ENCODE measurements at places on chromosomes 2 and 18.

- no peak for DNase-seq
Measured at GRCh38 chr2:223747392-223748042, 89.9 kb downstream of the AP1S3 start.

DNA sequence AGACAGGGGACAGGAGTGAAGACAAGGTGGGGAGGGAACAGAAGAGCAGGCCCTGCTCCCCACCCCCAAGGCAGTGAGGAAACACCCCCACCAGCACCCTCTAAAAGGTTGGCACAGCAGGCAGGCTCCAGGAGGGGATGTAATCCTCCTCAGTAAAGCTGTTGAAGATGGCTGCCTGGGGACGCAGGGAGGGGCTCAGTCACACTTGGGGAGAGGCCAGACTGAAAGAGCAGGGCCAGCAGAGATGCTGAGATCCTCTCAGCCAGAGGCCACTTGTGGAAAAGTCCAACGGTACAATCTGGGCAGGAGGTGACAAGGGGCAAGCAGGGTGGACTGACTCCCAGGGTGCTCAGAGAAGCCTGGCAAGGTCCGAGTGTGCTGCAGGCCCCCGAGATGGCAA lies 154.8 kb upstream of the ID2 start:
- DNase-seq, result no peak

- no peak for DNase-seq
Measured at GRCh38 chr2:137420744-137421143, 543.5 kb upstream of the HNMT start.

DNA sequence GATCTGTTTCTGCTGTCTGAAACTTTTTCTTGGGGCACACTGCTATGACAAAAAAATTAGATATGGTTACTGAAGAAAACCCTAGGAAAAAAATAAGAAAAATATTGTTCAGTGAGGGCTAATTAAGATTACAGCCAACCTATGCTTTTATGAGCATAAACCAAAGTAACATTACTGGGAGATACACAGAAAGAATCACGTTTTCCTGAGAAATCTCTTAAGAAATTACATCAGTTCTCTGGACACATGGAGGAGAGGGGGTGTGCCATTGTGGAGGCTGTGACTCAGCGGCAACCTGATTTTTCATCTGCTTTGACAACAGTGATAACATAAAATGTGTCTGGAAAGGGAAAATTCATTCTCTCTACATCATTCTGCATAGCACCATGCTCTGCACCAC lies 13.4 kb upstream of the NMI start:
- DNase-seq, result peak; percentile 41

DNA sequence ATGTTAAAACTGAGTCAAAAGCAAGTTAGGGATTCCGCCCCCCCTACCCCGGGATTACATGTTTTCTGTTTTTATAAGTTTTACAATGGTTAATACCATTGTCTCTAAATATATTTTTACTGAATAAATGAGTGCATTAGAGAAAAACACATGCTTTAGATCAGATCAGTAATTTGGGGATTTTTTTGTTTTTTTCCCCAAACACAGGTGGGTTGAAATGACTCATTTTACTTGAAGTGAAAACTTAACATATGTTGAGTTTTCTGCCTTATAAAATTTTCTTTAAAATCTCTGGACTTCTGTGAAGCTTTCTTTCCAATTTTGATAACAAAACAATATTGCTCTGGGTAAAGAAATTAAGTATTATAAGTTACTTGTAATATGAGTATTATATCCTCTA lies 114.4 kb downstream of the AGPS start:
- no peak for DNase-seq

DNA sequence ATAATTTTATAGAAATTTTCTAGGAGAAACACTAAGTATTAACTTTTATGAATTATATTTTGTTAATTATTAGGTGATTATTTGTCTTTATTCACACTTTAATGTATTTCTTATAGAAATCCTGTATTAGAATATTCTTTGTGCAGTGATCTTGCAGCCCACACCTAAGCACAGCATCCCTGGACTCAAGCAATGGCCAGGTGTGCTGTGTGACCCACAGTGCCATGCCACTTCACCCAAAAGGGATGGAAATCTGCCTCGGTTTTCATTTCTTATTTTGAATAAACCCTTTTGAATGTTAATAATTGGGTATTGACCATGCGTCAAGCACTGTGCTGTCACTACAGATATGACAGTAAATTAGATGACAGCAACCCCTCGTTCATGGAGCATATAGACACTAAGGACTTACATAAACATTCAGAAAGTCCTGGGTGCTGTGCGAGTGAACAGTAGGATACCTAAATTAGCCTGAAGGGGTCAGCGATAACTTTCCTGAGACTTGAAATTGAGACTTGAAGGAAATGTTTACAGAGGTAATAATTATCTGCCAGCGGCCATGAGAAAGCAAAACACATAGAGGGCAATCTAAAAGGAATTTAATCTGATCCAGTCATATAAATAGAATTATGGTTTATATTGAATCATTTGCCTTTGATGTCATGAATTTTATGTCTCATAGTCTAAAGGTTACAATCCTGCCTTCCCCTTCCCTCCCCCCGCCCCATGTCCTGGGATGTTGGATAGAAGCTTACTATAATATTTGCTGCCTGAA lies 52.7 kb upstream of the CALCRL start:
- DNase-seq, result no peak

- no peak for DNase-seq
Measured at GRCh38 chr2:28160986-28161425, 231.7 kb upstream of the FOSL2 start.

- DNase-seq, result no peak
Measured at GRCh38 chr2:132984731-132985130, 314.7 kb upstream of the LYPD1 start.

- DNase-seq, result no peak
Measured at GRCh38 chr18:58391231-58391825, 237.6 kb downstream of the ALPK2 start.

DNA sequence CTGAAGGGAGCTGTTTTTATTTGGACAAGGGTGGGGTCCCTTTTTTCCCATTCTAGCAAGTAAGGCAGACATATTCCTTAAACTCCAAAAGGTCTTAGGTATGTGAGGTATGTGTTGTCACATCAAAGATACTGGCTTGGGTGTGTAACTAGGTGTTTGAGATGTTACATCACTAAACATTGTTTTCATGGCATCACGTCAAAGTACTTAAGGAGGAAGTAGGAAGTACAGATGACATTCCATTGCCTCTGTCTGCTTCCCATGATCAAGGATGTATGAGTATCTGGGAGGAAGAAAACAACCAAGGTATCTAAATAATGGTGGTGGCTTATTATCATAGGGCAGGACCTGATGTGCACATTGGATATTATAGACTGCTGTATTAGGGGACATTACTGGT lies 39.3 kb downstream of the CD302 start:
- DNase-seq, result no peak

DNA sequence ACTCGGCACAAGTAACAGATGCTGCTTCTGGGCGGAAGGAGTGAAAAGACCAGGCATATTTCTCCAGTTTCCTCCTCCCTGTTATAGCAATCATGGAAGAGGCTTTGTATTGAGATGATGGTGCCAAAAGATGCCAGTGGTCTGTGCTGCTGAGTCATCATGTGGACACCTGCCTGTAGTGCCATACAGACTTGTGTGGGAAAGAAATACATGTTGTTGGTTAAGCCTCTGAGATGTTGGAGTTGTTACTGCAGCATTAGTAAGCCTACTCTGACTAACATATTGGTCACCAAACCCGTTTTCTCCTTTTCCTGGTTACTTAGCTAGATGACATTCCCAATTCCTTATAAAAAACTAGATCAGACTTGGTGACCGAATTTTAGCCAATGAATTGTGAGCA lies 356.9 kb downstream of the ZNF521 start:
- no peak for DNase-seq

GRCh38 chr18:55501982-55502710 lies 85.8 kb downstream of the TCF4 start:
- no peak for DNase-seq

- peak; percentile 37 for DNase-seq
Measured at GRCh38 chr18:12658426-12659138, 675 bp upstream of the SPIRE1 start.

- DNase-seq, result no peak
Measured at GRCh38 chr2:218371983-218372350, 10.1 kb upstream of the SLC11A1 start.

DNA sequence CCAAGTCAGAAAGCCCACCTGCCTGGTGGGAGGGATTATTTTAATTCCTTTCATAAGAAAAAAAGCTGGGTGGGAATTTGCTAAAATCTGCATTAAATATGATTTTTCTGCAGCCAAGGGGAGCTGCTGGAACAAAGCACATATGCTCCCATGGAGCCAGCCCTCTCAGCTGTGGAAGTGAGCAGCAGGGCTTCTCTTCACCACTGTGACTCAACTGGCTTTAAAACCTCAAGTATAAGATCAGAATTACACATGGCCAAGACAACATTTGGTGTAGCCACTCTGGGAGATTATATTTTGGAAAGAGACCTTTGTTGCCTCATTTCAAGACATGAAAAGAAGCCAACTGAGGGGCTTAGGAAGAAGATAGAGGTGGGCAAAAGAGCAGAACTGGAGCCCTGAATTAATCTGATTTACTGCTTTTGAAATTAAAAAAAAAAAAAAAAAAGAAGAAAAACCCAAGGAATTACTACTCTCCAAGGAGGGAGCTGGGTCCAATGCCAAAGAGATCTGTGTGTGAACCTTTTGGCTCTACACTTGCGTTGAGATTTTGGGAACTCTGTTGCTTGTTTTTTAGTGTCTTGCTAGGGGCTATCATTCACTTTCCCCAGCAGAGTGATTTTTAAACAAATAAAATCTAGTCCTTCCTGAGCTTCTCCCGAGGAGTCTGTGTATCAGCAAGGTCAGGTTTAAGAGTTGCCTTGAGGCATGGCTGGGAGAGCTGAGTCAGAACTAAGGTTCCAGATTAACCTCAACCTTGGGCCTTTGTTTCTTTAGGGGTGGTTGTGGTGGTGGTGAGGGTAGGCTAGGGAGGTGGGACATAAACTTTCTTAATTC lies 6.0 kb downstream of the LHCGR start:
- no peak for DNase-seq

DNA sequence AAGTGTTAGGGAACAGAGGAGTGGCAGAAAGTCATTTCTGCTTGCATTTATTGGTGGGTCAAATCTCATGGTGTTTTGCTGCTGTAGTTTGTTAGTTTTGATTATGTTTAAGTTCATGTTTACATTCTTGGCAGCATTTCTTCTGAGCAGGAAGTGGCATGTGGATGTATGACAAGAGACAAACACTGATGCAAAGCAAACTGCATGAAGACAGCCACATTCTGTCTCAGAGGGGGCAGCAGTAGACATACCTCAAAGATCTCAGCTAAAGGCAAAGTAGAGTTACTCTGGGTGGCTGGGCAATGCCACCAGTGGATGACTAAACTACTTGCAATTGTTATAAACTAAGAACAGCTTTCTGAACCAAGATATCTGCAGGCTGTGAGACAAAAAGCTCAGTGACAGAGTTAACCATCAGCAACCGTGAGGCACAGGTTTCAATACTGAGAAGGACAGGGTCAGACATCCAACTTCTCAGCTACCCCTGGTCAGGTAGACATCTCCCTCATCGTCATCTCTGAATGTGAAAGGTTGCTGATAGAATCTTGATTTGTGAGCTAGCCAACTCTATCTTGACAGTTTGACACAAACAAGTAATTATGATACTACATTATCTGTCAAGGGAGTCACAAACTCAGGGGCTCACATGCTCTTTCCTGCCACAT lies 16.4 kb downstream of the GALNT3 start:
- no peak for DNase-seq

GRCh38 chr2:43228321-43228751 lies 1.9 kb upstream of the ZFP36L2 start:
- DNase-seq, result no peak

- no peak for DNase-seq
Measured at GRCh38 chr2:213019368-213019767, 132.0 kb downstream of the IKZF2 start.

GRCh38 chr2:162100579-162100978 lies 26.6 kb upstream of the DPP4 start:
- no peak for DNase-seq

DNA sequence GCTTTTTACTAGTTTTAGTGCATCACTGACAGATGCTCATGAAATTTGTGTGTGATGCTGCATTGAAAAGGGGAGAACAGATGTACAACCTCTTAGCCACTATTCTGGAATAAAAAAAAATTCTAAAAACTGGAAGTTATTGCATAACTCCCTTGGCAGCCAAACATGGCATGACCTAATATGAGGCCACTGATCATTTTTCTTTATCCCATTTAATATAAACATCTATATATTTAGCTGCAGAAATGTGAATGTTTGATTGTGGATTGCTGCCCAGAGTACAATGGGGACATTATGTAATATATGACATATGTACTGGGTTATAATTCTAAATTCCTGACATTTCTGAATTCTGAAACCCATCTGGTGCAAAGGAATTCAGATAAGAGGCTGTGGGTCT lies 86.5 kb downstream of the CDCA7 start:
- DNase-seq, result no peak

DNA sequence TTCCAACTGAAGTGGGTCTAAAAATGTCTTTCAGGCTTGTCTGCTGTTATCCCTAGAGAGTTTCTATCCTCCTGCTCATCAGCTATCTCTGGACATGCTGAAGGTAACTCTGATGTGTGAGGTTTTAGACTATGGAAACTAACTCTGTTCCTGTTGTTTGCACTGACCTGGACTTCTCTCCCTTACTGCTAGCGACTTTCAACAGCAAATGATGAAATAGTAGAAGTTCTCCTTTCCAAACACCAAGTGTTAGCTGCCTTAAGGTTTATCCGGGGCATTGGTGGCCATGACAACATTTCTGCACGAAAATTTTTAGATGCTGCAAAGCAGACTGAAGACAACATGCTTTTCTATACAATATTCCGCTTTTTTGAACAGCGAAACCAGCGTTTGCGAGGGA lies 26.9 kb downstream of the RMC1 start:
- DNase-seq, result no peak

GRCh38 chr2:176852667-176853066 lies 359.9 kb upstream of the HNRNPA3 start:
- DNase-seq, result no peak

DNA sequence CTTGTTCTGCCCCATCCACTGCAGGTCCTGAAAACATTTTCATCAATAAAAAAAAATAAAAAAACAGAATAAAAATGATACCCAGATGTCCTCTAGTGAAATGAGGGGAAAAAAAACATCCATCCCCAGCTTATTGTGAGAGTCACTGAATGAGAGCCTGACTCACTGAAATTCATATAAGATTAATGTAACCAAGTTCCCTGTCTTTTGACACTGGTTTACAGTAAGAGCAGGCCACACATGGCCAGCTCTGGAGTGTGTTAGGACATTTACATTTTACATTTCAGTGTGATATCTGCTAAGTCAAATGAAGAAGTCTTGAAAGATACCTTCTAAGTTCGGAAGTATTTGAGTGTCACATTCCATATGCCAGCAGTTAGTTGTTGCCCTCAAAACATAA lies 21.1 kb upstream of the IL18R1 start:
- DNase-seq, result no peak

Measured in Ammon's horn (tissue), 1 donor.